ENCODE measurements at places on chromosomes 2 and 18.

DNA sequence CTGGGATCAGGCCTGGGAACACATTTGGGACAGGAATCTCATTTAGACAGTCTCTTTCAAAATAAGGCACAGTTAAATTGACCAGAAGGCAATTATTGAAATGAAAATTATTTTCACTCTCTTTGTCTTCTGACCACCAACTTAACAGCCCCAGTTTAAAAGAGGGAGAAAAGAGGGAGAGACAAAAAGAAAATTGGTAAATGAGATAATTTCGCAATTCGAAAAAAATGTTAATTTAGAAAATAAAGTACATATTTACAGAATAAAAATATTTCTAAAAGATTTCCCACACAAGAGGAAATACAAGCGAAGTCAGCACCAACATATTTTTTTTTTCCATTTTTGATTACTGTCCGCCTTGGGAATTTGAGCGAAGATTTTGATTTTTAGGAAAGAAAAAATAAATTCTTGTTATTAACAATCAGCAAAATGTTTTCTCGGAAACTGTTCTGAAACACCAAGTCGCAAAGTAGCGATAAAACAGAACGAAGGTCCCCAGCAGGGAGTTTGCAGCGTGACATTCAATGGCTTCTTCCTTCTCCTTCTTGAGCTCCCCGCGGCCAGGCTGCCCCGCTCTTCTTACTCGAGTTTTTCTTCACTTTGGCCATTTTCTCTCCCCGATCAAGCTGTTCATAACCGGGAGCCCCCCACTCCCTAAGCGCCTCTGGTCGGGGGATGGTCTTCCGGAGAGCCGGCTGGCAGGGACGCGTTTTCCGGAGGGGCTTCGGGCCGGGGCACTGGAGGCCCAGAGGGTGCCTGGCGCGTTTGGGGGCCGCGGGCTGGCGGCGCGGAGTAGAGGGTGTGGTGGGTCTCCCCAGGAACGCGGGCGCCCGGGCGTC lies 5.0 kb downstream of the SP9 start:
- DNase-seq, result no peak

- DNase-seq, result no peak
Observed at GRCh38 chr18:37218022-37218590, 347.5 kb downstream of the CELF4 start.

GRCh38 chr2:157442636-157443035 lies 1.3 kb downstream of the CYTIP start:
- no peak for DNase-seq

- no peak for DNase-seq
Observed at GRCh38 chr2:186130748-186131641, 355.1 kb upstream of the ZC3H15 start.

DNA sequence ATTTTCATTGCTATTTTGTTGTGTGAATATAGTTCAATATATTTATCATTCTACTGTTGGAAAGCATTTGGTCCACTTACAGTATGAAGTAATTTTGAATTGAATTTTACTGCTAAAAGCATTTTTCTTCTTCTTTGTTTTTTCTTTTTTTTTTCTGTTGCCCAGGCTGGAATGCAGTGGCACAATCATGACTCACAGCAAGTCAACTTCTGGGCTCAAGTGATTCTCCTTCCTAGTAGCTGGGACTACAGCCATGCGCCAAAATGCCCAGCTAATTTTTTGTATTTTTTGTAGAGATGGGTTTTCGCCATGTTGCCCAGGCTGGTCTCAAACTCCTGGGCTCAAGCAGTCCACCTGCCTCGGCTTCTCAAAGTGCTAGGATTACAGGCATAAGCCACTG lies 2.4 kb upstream of the ETAA1 start:
- DNase-seq, result peak; percentile 42

- no peak for DNase-seq
Observed at GRCh38 chr2:161165811-161166210, 5.6 kb downstream of the TANK start.

GRCh38 chr2:43175020-43175441 lies 51.4 kb downstream of the ZFP36L2 start:
- DNase-seq, result peak; percentile 36

DNA sequence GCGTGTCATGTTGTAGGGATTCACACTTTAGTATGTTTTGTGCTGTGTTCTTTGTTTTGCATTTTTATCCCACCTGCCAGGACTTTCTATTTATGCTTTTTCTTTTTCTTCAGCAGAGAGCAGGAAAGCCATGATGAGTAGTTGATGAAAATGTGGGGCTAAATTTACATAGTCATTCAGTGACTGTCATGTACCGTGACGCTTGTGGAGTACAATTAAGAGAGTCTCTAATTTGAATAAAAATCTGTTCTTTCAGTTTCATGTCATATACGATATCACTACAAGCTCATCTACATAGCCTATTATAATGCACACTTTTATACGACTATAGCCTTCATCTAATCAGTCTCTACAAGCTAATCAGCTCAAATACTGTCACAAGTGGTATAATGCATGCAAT lies 112.7 kb upstream of the SPATS2L start:
- DNase-seq, result no peak

GRCh38 chr2:100831831-100832230 lies 11.9 kb downstream of the NPAS2 start:
- no peak for DNase-seq

GRCh38 chr2:234446404-234447076 lies 50.3 kb downstream of the ARL4C start:
- DNase-seq, result no peak

- DNase-seq, result peak; percentile 36
Observed at GRCh38 chr2:221571551-221572218, 419 bp downstream of the EPHA4 start.

- DNase-seq, result peak; percentile 77
Observed at GRCh38 chr2:176174382-176174823, 14.1 kb upstream of the HOXD1 start.

- DNase-seq, result no peak
Observed at GRCh38 chr2:48328942-48329723, 200.8 kb upstream of the STON1 start.

- DNase-seq, result peak; percentile 72
Observed at GRCh38 chr2:241804326-241805229, 4.4 kb upstream of the NEU4 start.

DNA sequence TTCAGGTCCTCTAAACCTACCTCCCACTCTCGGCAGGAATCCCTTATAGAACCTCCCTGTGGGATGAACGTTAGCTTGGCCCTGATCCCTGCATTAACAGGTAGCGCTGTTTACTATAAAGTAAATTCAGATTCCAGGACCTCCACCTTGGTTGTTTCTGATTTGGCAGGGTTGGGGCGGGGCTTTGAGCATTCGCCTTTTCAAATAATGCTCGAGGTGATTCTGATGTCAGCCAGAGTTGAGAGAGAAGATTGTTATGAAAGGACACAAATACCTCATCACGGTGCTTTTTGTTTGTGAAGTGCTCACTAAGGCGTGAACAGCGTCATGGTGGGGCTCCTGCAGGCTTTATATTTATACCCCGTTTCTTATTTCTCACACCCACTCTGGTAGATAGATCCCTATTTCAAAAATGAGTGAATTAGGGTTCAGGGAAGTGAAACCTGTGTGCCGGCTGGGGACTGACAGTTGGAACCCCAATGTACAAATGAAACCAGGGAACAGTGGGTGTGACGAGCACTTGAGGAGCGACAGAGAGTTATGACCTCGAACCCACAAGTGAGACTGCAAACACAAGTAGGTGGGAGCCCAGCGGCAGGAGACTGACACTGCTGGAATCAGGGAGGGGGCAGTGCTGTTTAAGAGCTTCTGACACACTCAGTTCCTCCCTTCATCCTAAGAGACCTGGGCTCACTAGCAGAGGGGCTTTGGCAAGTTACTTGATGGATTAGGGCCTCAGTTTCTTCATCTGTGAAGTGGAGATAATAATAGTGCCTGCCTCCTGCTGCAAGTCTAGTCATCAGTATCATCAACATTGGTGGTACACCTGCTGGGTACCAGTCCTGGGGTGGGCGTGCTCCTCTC lies 14.2 kb upstream of the CXCR4 start:
- no peak for DNase-seq

DNA sequence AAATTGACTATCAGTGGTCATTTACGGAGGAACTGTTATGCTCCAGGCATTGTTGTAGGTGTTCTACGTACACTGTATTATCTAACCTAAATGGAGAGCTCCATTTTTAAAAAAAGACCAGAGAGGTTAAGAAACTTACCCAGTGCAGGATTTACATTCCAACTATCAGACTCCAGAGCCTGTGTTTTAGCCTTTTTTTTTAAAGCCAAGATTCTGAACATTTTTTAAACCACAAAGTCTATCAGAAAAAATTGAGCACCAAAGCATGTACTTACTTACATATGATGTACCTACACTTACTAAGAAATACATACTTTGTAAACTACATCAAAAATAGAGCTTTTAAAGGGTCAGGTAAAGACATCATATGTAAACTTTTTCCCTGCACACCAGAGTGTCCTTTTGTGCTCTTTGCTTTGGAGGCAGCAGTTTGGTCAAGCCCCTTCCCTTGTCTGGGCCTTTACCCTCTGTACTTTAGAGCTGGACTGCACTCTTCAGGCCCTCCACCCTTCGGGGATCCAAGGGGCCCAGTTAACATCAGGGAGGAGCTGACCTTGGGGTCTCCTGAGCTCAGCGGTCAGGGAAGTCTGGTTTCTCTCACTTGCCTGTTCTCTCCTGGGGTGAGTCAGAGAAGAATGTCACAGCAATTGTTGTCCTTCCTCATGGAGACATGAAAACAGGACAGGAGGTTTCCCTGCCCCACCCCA lies 58.4 kb downstream of the ITGB1BP1 start:
- no peak for DNase-seq

GRCh38 chr2:6919901-6920742 lies 2.9 kb downstream of the RNF144A start:
- DNase-seq, result peak; percentile 31

- DNase-seq, result no peak
Observed at GRCh38 chr2:191148791-191149190, 2.0 kb downstream of the STAT4 start.

- DNase-seq, result no peak
Observed at GRCh38 chr2:178530625-178531142, 50.4 kb downstream of the PLEKHA3 start.

- DNase-seq, result no peak
Observed at GRCh38 chr2:202099515-202099914, 26.5 kb downstream of the KIAA2012 start.

GRCh38 chr2:20381457-20381856 lies 30.8 kb upstream of the PUM2 start:
- peak; percentile 35 for DNase-seq

- peak; percentile 49 for DNase-seq
Observed at GRCh38 chr2:74915743-74916142, 42.7 kb upstream of the POLE4 start.

DNA sequence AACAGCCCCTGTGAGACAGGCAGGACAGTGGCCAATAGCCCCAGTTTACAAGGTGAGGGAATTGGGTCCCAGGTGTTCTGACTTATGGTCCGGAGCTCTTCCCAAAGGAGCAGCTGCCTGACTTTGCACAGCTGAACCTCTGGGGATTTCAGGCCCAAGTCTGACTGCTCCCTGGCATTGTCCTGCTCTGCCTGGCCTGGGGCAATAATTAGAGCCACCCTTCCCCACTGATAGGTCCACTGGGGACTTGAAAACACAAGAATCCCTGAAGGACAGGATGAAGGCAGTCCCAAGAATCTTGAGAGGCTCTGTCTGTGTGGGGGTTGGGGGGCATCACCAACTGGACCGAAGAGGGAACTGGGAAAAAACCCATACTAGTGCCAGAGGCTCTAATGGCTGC lies 3.7 kb upstream of the FEV start:
- no peak for DNase-seq

DNA sequence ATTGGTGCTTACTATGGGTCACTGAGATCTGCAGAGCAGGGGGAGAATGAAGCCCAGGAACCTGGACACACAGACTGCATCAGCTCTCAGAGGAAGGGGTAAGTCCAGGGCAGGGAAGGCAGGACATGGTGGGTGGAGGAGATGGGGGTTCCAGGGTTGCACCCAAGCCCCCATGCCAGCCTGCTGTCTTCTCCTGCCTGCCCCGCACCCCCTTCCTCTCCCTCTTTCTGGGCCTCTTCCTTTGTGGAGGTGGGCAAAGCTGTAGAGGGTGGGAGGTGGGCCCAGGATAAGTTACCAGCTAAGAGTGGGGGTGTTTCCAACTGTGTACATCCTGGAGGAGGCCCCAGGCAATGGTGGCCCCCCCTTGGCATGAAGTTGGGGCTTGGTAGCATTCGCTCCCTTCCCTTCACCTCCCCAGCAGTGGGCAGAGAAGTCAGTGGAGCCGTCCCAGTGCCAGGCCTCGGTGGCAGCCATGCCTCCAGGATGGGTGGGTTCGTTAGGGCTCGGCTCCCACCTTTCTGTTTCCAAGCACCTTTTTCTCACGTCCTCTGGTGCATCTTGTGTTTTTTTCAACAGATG lies 132.2 kb downstream of the CLIP4 start:
- DNase-seq, result no peak

DNA sequence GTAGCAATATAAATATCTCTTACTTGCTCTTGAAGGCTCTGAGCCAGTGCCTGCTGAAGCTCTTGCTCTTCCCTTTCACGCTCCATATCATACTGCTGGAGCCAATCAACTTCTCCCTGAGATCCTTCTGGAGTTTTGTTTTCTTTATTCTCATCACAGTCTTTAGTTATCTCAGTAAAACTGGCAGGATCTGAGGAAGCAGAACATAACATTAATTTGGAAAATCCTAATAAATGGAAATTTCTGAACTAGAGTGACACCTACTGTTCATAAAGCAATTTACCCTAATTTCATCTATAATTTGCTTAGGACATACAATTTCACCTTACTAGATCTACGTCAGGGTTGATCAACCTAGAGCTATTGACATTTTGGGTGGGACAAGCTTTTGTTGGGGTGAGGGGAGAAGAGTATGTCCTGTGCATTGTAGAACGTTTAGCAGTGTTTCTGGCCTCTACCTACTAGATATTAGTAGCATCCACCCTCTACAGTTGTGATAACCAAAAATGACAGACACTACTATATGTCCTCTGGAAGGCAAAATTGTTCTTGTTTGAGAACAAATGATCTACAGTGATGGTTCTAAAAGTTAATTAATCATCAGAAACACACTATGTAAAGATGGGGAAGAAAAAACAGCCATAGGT lies 47.2 kb downstream of the VIL1 start:
- DNase-seq, result peak; percentile 27

DNA sequence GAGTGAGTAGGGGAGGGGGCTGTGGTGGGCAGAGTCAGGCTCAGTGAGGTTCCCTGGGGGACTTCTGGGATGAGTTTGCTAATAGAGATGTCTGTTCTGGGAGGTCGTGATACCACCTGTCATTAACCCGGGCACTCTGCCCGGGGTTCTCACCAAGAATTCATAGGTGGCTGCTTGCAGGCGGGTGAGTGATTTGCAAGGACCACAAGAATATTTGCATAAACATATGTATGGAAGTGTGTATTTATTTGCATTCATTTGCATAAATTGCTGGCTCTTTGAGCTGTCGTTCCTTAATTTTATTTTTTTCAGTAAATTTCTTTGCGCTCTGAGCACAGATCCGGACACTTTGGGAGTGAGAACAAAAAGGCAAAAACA lies 260.0 kb downstream of the ATAD2B start:
- no peak for DNase-seq

All from fibroblast of skin of right biceps (primary cell).